ENCODE measurements at places on chromosomes 2 and 18.
A peak's percentile ranks its signal among the peaks of the same experiment; 100 is the strongest.

DNA sequence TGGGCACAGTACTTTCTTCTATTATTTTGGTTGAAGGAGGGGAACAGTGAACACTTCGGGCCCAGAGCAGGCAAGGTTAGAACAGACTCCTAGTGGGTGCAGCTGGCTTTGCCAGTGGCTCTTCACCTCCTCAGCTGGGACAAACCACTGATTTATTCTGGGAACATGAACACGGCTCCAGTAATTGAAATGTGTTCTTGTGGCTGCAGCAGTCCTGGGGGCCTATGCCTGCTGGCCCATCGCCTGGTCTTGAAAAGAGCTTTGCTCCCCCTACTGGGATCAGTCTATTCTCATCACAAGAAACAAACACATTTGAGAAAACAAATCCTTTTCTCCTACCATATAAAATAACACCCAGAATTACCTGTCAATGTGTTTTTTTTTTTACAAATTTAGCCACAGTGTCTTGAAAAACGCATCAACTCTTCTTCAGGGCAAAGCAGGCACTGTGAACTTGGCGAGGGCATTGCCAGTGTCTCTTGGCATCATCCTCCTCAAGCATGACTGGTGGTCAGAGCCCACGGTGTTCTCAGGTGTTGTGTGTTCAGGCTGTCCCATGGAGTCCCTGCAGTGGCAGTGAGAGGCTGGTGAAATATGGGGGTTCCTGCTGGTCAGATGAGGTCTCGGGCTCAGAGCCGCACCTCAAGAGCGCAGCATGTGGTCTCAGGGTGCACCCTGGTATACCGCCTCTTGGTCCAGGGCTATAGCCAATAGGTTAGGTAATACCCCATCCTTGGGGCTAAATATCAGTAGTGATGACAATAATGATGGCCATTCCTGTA lies 51.3 kb downstream of the RNF144A start:
- peak; percentile 48 for DNase-seq

GRCh38 chr2:17441055-17441771 lies 77.0 kb downstream of the RAD51AP2 start:
- no peak for DNase-seq

GRCh38 chr2:167814881-167815718 lies 432.3 kb downstream of the STK39 start:
- no peak for DNase-seq

DNA sequence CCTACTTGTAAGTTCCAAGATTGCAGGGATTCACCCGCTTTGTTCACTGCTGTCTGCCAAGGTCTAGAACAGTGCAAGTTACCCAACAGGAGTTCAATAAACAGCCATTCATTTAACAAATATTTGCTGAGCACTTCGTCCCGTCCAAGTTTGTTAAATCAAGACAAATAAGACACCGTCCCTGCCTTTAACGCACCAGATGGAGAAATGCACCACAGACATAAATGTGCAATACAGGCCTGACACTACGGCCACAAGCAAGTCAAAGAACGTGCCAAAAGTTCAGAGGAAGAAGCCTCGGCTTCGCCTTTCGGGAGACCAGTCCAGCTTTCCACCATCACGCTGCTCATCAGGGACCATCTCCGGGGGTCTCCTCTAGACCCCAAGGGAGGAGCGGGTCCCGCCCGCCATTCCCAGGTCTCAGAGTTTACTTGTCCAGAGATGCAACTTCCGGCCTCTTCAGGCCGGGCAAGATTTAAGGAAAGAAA lies 429 bp downstream of the C2orf76 start:
- DNase-seq: no peak

- no peak for DNase-seq
These were observed 69.0 kb downstream of the TPO start for GRCh38 chr2:1482253-1482675.

DNA sequence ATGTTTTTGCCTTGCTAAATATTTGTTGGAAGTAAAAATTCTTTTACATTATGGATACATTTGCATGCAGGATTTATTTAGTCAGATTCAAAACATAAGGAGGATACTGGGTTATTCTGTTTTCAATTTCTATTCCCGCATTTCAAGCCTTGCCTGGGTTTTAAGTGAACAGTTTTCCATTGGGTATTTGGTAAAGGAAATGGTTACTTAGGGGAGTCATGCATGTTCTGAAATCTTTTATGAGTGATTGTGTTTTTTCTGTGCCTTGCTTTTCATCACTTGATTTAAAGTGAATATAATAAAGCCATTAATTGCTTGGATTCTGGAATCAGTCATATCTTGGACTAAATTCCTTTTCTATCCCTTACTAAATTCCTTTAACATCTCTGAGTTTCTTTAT lies 12.0 kb upstream of the SP9 start:
- DNase-seq: no peak

DNA sequence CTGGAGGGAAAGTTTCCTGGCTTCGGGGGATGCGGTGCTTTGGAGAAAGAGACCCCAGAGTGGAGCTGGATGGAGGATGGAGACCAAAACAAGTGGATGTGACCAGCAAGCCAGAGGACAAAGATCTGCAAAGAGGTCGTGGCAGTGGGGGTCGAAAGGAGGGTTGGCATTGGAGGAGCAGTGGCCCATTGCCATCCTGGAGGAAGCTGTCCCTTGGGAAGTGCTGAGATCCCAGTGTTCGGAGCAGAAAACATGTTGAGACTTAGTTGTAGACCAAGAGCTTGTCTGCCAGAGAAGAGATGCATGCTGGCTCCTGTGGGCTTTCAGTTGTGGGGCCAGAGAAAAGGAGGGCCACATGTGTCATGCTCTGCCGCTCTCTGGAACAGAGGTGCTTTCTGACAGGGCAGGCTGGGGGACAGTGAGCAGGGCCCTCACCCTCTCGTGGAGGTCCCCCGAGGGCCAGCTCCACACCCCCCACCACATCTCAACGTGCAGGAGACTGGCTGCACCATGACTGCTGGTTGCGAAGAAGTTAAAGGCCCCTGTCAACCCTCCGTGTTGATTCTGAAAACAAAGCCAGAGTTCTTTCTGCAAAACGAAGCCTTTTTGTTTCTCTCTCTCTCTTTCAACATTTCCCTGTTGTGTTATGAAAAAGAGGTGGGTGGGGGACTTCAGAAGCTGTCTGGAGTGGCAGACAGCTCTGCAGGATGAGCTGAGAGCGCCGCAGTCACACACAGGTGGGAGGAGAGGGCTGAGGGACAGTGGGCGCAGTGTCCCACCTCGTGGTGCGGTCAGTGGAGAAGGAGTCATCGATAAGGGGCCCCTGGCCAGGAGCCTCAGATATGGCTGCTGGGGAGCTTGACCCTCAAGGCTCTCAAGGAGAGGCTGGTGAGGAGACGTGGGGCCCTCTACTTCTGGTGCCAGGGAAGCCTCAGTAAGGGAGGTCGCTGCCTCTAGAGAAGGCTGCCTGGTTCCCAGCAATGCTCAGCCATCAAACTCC lies 77.6 kb upstream of the BCL2L11 start:
- DNase-seq: no peak

DNA sequence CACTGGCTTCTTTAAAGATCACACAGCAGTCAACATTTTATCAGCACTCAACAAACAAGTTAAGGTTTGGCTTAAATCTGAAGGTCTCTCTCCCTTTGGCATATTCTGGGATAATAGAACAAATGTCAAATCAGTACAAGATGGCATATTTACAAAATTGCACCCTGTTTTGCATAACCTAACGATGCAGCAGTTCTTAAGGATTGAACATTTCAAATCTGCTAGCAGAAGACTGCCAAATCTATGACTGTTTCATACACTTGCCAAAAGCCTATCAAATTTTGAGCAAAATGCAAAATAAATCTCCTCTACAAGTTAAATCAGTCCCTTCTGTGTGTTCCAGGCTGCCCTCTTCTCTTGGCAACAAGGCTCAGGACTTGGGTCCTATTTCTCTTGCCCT lies 73.6 kb downstream of the DPP4 start:
- DNase-seq: no peak

DNA sequence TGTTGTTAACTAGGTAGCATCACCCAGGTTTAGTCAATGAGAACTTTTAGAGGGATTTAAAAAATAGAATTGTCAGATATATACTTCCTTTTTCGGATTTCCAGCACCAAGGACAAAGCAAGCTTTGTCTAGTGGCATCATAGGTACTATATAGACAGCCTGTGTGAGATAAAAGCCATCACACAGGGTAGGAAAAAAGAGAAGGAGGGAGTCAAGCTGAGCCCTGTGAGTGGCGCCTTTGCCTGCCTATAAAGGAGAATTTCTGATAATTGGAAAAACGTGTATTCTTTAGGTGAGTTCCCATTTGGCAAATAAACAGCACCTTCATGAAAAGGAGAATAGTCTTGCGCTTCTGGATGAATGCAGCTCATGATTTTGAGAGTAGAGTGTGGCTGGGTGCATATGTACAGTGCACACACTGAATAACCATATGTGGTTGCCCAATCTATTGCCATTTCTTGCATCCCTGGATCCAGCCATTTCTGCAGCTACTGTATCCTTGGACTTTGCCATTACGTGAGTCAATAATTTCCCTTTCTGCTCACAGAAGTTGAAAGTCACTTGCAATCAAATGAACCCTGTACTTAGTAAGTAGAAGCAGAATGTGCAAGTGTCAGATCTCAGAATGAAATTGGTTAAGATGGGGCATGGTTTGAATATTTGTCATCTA lies 559.9 kb upstream of the MEX3C start:
- DNase-seq: no peak

GRCh38 chr2:225124311-225125017 lies 82.2 kb upstream of the DOCK10 start:
- DNase-seq: no peak

DNA sequence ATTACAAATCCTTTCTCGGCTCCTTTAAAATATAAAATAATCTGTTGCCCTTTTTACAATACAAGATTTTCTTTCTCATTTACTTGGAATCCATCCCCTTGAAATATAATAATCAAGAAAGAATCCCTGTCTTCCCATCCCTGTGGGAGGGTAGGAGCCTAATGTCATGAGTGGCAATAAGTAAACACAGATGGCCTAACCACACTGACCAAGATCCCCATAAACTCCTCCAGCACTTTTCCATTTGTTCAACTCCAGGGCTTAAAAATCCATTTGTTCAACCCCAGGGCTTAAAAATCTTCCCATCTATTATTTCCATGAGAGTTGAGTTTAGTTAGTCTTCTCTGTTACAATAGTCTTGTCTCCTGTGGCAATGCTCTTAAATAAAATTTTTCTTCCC lies 297.6 kb downstream of the CDH7 start:
- DNase-seq: no peak

DNA sequence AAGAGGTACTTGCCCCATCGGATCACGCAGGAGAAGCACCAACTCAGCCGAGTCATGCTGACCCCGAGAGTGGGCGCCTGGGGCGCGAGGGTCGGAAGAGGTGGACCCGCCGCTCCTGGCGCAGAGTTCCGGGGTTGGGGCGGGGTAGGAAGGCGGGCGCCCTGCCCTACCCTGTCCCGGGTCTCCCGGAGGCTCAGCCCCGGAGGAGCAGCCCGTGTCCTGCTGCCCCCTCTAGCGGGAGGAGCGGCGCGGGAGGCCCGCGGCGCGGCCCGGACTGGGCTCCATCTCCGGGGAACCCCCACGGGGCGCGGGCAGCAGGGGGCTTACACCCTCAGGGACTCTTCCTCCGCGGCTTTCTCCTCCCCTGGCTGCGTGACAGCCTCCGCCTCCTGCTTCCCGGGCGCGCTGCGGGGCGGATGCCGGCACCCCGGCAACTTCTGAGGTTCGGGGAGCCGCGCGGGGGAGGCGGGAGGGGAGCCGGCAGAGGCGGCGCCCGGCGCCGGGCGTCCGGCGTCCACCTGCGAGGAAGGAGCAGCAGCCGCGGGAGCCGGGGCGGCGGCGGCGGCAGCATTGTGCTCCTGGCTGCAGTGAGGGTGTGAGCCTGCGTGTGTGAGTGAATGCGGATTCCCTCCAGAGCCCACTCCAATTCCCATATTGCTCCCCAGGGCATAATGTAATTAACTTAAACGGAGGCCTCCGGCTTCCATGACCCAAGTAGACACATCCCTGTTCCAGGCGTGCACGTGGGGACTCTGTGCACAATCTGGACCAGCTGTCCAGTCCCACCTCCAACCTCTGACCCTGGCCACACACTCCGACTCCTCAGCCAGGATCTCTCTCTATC lies 7.6 kb upstream of the TNS1 start:
- no peak for DNase-seq

DNA sequence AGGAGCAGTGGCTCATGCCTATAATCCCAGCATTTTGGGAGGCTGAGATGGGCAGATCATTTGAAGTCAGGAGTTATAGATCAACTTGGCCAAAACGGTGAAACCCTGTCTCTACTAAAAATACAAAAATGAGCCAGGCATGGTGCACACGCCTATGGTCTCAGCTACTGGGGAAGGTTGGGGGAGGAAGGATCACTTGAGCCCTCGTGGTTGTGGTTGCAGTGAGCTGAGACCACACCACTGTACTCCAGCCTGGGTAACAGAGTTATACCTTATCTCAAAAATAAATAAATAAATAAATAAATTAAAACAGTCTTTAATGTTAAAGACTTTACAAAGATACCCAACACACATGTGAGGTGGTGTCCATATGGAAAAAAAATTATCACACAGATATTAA lies 134.0 kb downstream of the C2orf74 start:
- DNase-seq: no peak

DNA sequence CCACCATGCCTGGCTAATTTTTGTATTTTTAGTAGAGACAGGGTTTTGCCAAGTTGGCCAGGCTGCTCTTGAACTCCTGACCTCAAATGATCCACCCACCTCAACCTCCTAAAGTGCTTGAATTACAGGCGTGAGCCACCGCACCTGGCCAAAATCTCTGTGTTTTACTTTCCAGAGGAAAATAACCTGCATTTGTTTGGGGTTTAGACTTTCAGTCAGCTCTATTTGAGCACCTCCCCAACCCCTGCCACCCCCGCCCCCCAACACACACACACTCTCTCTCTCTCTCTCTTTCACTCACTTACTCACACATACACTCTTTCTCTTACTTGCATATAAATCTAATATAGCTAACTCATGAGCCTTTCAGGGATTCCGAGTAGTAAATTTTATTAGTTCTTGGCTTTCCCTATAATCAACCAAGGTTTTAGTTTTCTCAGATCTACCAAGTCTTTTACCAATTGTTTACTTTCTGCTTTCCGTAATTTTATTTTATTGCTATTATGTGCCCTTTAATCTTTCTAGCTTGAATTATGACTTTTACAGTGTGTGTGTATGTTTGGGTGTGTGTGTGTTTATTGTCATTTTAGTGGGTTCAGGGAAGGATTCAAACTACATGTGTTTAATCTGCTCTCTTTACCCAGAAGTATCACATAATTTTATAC lies 24.5 kb downstream of the MFSD6 start:
- no peak for DNase-seq

DNA sequence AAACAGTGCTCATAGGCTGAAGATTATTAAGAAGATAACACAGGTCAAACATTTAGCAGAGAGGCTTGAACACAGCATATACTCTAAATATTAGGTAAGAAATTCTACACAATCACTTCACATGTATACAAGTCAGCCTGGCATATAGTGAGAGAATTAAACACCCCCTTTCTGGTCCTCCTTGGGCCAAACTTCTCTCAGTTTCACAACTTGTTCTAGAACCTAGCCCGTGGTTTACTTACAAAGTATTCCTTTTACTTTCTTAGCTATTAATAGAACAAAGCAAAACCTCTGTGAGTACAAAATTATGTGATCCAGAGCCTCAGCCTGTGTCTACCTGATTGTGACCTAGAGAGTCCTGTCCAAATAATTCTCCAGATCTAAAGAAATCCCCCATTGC lies 562.8 kb downstream of the TNS1 start:
- DNase-seq: no peak

All from nucleus accumbens (tissue), 56 donors.